ENCODE measurements at places on chromosomes 7 and 10.

DNA sequence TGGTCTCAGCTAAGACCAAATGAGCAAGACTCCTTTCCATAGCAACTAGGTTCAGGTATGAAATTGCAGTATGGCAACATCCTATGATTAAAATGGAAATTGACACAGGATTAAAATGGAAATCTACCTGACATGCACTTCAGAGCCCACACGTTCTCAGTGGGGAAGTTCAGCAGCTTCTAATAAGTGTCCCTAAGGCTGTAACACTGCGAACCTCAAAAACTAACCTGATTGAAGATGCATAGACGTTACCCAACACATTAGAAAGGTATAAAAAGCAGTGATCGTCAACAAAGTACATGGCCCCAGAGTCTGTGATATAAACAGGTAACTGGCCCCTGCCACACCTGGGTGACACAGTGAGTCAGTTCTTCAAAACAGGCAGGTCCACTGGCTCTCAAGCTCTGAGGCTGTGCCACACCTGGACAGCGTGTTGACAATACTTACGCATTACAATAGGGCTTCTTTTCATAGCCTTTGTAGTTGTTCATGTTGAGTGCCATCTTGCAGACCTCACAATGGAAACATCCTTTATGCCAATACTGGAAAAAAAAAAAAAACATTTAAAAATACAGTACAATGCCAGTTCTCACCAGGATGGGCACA is 274.9 kb upstream of the NEBL start:
- DNase-seq: no peak

GRCh38 chr7:125830743-125831142 is 901.1 kb upstream of the POT1 start:
- no peak for DNase-seq

DNA sequence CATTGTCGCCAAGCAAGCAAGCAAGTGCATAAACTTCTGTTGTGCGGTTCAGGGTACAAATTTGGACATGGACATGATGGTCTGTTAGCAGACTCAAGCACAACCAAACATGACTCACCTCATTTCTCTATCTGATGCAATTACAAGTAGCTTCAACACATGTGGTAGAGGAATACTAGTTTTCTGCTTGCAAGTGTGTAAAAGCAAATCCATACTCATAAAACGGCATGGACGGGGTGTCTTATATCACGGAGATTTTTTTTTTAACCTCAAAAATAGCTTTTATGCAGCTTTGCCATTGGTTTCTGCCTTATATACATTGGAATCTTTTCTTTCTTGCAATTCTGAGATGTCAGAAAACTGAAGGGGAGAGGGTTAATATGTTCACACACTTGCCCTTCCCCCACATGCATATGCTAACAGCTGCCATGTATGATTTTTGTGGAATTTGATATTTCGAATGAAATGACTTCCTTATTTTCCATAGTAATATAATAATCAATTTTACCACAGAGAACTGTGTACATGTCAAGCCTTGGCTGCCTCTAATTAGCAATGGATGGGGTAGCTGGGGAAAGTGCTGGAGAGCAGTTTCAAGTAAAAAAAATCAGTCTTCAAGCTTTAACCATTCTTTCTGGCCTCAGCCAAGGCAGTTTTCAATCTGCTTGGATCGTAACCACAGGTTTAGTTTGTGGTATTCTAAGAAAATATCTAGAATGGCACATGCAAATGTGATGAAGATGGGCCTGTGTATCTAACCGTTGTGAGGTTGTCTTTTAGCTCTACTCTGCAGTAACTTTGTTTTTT is 106.0 kb upstream of the PDCD4 start:
- DNase-seq: no peak

DNA sequence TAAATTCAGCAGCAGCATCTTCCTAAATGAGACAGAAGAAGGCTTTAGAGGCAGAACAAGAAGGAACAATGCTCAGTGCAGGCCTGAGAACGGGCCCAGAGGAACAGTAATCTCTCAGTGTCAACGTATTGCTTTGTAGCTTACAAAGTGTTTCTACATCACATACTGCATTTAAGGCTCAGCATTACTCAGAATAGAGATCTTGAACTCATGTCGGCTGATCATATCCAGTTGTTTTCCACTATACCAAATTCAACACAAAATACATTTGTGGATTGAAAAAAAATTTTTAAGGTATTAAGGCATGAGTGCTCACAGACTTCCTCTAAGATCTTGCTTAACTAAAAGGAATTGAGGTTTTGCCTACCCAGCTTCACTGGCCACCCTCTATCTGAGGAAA is 325.1 kb downstream of the HPSE2 start:
- DNase-seq: no peak

DNA sequence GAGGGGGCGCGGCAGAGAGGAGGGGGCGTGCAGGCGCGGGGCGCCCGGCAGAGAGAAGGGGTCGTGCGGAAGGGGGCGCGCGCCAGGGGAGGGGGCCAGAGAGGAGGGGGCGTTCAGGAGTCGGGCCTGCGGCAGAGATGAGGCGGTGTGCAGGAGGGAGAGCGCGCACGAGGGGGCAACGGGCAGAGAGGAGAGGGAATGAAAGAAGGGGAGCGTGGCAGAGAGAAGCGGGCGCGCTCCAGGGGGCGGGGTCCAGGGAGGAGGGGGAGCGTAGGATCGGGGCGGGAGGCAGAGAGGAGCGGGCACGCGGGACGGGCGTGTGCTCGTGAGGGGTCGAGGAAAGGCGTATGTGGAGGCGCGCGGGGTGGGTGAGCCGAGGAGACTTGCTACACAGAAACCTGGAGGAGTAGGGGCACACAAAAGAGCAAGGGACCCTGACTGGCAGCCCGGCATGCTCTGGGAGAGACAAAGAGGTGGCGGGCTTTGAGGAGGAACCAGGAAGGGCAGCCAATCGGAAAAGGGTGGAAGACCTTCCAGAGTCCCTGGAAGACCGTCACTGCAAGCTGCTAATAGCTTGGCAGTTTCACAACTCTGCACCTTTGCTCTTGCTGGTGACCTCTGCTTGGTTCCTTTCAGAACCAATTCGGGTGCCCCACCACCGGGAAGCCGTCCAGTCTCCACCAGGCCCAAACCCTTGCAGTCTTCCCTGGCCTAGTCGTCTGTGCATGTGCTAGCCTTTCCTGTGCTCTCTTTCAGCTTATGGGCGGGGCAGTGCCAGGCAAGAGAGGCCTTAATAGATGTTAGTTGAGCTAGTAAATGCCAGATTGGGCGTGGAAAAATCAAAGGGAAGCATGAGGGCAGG is 639 bp downstream of the DYDC2 start:
- peak; percentile 8 for DNase-seq

Data from stimulated activated CD4-positive, alpha-beta T cell treated with anti-CD3 and anti-CD28 coated beads, Interleukin-2, amount 100 ng/mL, for 24 hours (primary cell).